SIG-M5 (cell line): ENCODE measurements at places on chromosomes 6 and 20.

GRCh38 chr6:15429141-15430110 is 183.6 kb downstream of the JARID2 start:
- DNase-seq, result no peak

- peak; percentile 83 for DNase-seq
Observed at GRCh38 chr20:36745927-36746659, at the start of gene NDRG3. Gene NDRG3 (minus strand): TSS chr20:36746090. CDS start chr20:36721735, 24,355 bp downstream.

DNA sequence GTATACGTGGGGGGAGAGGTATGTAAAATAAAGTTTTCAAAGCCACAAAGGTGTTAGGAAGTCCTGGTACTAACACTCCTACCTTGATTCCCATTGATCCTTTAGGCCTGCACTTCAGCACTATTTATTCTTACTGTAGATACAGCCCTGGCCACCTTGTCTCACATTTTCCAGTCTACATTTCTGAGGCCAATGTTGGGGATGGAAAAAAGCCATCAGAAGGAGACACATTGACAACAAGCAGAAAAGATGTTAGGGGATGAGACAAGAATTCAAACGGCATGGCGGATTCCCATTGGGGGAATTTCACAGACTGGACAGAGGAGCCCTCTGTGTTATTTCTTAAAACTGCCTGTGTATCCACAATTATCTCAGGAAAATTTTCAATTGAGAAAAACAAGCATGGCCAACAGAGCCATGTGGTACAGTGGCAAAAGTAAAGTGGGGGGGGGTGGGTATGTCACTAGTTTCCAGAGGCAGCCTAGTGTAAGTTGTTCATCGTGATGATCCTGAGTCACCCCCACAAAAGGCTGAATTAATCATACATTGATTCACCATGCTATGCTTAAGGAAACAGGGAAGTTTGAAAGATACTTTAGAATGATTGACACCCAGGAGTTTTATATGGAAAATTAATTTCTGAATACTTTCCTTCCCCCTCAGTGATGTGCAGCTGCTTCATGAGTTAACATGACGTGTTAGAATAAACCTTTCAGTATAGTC is 40.5 kb downstream of the RREB1 start:
- no peak for DNase-seq

DNA sequence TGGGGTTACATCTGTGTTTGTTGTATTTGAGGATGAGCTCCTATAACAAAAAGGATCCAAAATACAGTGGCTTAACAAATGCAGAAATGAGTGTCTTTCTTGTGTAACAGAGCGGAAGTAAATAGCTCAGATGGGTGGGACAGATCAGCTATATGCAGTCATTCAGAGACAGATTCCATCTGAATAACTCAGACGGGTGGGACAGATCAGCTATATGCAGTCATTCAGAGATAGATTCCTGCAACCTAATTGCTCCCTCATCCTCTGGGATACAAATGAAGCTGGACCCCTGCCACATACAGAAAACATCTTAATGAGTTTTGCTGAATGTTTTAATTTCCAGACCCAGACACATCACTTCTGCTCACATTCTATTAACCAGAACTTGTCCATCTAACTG is 332.3 kb downstream of the BCKDHB start:
- DNase-seq, result no peak

DNA sequence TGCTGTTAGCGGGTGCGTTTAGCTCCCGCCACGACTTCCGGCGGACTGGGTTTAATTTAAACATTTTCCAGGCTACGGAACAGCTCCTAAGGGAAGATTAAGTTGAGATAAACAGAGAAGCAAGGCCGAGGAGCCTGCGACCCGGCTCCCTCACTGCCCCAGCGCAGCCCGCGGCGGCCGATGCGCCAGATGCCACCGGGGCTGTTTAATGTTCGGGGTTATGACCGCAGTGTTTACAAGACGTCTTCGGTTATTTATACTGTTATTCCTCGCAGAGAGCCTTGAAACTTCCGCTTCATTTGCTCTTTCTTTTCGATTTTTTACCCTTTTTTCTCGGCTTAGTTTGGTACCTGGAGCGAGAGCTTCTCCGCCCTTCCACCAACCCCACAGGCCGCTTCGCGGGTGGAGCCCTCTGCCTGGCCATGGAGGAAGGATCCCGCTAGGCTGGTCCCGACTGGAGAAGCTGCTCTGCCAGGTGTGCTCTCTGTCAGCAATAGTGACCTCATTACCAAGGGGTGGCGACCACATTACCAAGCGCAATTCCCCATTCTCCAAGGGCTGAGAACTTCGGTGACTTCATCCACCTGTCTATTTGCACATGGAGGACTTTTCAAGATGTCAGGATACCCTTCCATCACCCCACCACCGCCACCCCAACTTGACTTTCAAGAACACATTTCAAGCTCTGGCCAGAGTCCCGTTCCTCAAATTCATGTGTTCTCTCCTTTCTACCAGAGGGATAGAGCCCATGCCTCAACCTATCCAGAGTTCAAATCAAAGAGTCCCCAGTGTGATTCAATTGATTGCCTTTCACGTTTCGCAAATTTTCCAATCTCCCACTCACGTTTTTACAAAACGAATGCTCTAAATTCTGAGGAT is 4.1 kb downstream of the TCF21 start:
- DNase-seq, result no peak

DNA sequence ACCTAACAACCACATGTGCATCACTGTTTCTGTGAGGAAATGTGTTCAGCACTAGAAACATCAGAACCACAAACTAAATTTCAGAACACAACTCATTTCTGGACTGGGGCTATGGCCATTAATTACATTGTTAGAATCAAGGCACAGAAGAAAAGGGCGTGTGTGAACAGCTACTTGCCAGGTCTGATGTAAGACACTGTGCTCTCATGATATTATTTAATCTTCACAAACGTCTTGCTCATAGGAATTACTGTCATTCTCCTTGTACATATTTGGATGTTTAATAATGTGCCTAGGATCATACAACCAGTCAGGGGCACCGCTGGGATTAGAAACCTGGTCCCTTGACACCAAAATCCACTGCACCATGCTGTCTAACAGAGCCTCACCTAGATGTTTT is 14.8 kb downstream of the ADGRF1 start:
- DNase-seq, result no peak

- DNase-seq, result no peak
Observed at GRCh38 chr6:25219917-25220278, 59.3 kb upstream of the CARMIL1 start.
